ENCODE measurements at places on chromosomes 13 and 19.

DNA sequence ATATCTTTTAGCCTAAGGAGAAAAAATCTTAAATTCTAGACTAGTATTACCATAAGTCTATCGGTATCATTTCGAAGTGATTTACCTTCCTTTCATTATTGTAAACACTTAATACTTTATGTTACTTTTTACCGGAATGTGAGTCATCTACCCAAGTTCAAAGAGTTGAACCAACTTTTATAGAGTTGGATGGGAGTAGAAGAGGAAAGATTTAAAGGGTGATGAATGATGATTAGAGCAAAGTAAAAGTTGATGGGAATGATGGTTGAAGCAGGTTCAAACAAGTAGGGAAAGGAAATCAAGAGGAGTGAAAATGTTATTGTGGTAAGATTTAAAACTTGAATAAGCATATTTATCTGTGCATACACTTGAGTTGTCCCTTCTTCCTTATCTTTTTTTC, 11.3 kb upstream of the LPAR6 start:
- no peak for DNase-seq

DNA sequence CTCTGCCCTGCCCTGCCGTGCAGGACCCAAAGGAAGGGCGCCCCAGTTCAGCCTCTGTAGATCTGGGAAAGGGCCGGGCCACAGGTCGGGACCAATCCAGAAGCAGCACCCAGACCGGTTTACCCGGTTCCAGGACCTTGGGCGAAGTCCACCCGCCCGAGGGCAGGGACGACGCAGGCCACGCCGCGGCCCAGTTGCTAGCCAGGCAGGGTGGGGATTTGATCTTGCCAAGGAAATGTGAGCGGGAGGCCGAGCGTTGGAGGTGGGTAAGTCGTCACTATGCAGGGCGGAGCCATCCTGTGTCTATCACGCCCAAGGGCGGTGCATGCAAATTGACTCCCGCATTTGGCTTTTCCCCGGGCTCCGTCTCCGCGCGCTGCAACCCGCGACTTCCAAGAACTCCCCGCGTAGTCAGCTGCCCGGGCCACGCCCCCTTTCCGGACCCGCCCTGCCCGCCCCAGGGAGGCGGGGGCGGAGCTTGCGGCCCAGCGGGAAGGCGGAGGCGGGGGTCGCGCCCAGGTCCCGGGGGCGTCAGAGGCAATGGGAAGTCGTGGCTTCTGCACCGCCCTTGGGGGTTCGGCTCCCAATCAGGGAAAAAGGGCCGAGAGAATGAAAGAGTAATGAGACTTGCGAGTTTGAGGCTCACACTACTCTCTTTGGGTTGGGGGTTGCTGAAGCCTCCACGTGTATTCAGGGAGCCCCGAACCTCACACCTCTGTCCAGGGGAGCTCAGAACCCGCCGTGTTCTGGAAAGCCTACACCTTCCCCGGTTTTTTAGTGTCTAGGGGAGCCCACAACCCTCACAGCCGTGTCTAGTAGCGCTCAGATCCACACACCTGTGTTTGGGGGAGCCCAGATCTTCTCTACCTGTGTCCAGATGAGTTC, 12.8 kb downstream of the IER2 start:
- peak; percentile 97 for DNase-seq

DNA sequence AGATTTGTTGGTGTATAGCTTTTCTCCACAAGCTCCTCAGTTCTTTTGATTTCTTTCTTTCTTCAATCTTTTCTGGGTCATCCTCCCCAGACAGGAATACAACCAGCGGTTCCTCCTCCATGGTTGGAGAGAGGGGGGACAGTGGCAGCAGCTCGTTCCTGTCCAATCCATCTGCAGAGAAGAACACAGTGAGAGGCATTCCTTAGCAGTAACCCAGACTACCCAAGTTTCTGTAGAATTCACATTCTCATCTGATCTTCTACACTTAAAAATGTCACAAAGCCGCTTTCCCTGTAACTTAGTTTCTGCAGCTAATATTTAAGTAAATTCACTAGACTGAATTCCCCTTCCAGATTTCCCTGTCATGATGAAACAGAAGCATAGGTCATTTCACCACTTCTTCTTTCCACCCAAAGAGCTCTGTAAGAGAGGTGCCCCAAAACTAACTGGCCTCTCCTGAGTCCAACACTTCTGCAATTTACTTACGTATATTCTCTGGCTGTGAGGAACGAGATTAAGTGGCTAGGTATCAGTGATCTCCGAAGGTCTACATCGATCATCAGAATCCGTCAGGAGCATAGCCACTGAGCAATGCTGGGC, 171.9 kb downstream of the TBC1D4 start:
- no peak for DNase-seq

GRCh38 chr13:34070006-34070405, 252.1 kb downstream of the RFC3 start:
- no peak for DNase-seq

- no peak for DNase-seq
Observed at GRCh38 chr13:28850226-28850625, 30.1 kb downstream of the MTUS2 start.

Data from activated CD4-positive, alpha-beta T cell treated with anti-CD3 and anti-CD28 coated beads, Interleukin-2, Interleukin-4, amounts not matched to agents 100 ng/mL and 50 ng/mL, durations not matched to agents 16 hours and 8 hours (primary cell).